ENCODE measurements at places on chromosomes 13 and 19. TPM values are rescaled to one million over a fixed set of nuclear protein-coding genes. Genes with fewer than 3 reads are reported as not detected.

The IGFL1 gene
- not detected for total RNA-seq

DNA sequence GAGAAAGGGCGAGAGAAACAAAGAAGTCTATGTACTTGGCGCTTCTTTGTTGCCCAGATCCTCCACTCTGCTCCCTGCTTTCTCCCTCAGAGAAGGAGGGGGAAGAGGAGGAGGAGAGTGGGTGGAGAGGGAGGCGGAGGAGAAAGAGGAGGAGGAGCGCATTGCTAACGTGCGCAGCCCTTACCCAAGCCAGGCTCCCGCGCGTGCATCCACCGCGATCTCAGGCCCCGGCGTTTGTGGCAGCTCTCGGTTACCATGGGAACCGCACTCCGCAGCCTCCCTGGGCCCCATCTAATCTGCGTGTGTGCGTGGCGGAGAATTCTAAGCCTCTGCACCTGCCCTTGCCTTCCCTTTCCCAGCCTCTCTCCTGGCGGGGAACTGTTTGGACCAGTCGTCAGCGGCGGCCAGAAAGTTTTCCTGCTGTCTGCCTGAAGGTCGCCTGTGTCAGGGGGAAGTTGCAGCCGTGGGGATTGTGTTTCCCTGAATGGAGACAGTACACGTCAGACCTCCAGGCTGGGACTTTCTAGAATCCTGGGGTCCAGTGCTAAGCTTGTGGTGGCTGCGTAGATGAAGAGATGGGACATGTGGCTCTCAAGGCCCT is at the start of gene ERICH6B:
TSS of gene ERICH6B (minus strand) at position 239 of the 601 bp plus-strand sequence. CDS start 18,734 bp downstream, outside the sequence.
- no peak for DNase-seq

DNA sequence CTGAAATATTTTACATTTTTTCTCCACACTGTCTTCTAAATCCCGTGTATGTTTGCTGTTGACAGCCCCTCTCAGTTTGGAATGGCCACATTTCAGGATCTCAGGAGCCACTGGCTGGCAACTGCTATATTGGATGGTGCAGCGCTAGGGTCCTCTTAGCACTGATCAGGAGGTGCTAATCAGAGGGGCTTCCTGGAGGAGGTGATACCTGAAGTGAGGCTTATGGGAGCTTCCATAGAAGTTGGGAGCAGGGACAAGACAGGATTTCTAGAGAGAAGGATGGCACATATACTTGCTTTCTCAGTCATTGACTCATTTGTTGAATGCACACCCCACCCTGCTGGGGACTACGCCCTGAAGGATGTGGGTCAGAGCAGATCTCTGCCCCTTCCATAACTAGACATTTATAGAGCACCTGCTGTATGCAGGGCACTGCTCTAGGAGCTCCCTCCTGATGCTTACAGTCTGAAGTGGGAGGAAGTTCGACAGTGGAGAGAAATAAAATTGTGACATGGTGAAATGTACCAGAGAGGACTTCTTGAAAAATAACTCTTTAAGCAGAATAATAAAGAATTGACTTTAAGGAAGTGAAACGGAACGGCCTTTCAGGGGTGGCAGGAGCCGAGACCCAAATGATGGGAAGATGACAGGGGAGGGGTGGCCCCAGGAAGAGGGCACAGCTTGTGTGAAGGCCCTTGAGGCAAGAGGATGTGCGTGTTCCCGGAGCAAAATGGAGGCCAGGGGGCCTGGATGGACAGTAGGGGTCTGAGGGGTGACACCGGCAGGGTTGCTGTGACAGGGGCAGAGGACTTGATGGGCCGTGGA is 13.1 kb downstream of the AP2A1 start:
- no peak for DNase-seq

GRCh38 chr13:79194727-79195126 is 211.3 kb downstream of the RBM26 start:
- DNase-seq = no peak

DNA sequence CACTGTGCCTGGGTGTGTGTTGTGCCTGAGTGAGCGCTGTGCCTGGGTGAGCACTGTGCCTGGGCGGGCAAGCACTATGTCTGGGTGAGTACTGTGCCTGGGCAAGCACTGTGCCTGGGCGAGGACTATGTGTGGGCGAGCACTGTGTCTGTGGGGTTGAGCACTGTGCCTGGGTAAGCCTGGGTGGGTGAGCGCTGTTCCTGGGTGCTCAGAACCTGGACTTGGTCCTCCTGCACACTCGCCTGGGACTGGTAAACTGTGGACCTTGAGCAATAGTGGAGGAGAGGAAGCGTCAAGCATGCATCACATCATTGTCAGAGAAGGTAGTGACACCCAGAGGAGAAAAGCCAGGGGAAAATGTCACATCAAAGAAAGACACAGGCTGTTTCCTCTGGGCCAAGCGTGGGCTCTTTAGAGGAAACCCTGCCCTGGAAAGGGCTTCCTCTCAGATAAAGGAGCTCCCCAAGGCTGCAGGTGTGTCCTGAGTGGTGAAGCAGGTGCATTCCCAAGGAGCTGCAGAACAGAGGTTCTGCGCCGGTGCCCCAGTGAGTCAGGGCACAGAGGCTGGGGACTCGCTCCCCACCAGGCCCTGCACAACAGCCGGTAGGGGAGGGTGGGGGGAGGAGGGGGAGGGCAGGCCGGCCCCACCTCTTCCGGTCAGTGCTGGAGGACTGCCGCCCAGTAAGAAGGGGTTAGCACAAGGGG is 141.2 kb downstream of the TEX29 start:
- no peak for DNase-seq

- no peak for DNase-seq
Measured at GRCh38 chr13:23392925-23393645, 40.4 kb downstream of the SACS start.

The KCNJ14 gene
- total RNA-seq = 1.2 TPM

DNA sequence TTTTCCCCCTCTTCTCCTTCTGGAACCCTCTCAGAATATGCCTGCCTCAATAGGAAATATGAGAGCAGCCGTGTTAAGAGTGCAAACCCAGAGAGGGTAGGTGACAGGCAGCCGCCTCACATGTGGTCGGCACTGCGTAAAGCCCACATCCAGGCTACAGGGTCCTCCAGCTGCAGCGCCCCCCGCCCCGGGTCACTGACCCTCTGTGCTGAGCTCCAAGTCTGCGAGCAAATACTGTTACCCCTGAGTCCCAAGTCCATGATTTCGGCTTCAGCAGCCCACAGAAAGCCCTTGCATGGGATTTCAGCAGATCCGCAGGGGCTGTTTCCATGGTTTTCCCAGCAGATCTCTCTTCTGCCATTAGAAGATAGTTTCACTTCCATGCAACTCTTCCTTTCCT is 186.9 kb upstream of the IRS2 start:
- DNase-seq = no peak

DNA sequence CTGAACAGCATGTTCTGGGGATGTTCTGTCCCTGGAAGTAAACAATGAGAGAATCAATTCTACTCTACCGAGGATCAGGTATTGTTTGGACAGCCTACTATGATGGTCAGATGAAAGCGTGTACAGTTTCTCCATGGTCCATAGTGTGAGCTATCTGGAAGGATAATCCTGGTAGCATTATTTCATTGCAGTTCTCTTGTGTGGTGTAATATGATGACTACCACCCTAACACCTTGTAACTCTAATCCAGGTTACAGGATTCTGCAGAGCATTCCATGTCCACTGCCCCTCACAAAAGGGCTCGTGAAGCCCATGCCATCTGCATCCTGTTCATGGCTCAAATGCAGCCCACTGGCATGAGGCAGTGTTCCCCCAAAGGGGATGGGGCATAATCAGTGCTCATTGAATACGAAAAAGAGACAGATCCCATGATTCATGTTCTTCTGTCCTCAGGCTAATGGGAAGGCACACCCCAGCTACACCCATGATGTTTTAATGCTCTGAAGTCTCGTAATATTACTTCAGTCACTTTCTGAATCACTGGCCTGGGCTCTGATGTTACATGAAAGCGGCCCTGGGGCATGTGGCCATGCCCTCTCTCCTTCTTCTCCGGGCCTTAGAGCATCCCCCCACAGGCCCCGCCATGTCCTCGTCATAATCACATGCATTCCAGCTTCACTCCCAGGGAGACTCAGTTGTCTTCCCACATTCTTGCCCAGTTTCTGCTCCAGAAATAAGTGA is 68.4 kb downstream of the HSPH1 start:
- no peak for DNase-seq

GRCh38 chr13:64627654-64628053 is 2602.5 kb downstream of the PCDH9 start:
- no peak for DNase-seq

GRCh38 chr19:584240-585001 is 5.3 kb upstream of the HCN2 start:
- no peak for DNase-seq

The KMT5C gene
- 19.0 TPM for total RNA-seq

GRCh38 chr13:100130930-100131511 is 42.1 kb downstream of the PCCA start:
- DNase-seq = no peak

DNA sequence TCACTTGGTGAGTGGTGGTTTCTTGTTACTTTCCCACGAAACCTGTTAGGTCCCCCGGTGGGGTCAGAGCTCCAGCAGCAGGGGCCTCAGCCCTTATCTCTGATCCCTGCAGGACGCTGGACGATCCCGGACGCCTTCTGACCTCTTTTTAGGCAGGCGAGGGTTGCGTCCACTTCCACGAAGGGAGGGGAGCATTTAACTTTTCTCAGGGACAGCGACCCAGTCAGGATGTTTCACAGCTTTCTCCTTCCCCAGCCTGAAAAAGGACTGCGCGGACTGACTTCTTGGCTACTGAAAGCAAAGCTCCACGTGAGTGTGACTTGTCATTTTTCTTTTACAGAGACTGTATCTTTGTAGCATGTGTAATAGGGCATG is 692 bp downstream of the ZNF234 start:
- no peak for DNase-seq

DNA sequence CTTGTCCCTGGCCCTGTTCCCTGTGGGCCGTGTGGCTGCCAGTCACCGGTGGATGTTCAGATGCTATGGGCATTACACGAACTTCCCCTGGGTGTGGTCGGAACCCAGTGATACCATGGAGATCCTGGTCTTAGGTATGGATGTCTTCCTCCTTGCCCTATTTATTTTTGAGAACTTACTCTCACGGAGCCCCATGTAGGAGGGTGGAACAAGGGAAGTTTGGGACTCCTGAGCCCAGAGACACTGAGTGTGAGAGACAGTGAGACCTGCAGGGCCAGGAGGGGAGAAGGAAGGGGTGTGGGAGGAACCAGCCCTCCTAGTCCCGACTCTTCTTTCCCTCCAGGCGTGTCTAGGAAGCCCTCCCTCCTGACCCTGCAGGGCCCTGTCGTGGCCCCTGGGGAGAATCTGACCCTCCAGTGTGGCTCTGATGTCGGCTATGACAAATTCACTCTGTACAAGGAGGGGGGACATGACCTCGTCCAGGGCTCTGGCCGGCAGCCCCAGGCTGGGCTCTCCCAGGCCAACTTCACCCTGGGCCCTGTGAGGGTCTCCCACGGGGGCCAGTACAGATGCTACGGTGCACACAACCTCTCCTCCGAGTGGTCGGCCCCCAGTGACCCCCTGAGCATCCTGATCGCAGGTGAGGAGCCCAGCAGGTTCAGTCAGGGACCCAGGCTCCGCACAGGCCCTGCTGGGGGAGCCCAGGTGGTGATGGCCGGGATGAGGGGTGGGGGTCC is 14.9 kb upstream of the KIR3DL3 start:
- DNase-seq = no peak

DNA sequence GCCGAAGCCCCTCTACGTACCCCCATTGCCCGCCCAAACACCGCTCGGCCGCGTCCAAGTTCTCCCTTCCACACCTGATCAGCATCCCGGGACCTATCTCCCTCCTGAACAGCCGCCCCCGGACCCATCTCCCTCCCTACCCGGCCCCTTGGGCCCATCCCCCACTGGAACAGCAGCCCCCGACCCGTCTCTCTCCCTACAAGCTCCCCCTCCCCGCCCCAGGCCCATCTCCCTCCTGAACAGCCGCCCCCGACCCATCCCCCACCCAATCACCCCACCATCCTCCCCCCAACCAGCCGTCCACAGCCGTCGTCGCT is 610 bp downstream of the ZSCAN1 start:
- DNase-seq = no peak

DNA sequence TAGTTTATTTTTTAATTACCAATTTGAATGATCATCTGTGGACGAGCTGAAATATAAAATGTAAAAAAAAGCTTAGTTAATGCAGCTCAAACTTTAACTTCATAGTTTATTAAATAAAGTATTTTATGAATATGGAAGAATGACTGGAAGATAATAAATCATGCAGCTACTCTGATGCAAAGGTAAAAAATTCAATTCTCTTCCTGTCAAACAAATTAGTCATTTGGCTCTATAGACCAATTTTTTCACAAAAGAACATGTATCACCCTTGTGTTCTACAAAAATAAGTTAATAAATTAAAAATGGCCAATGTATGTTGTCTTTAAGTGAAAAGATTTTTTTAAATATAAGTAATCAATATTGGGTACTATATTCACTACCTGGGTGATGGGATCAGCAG is 26.2 kb downstream of the EXOSC8 start:
- DNase-seq = no peak

- no peak for DNase-seq
Measured at GRCh38 chr19:7924241-7924640, 1.7 kb downstream of the CTXN1 start.

DNA sequence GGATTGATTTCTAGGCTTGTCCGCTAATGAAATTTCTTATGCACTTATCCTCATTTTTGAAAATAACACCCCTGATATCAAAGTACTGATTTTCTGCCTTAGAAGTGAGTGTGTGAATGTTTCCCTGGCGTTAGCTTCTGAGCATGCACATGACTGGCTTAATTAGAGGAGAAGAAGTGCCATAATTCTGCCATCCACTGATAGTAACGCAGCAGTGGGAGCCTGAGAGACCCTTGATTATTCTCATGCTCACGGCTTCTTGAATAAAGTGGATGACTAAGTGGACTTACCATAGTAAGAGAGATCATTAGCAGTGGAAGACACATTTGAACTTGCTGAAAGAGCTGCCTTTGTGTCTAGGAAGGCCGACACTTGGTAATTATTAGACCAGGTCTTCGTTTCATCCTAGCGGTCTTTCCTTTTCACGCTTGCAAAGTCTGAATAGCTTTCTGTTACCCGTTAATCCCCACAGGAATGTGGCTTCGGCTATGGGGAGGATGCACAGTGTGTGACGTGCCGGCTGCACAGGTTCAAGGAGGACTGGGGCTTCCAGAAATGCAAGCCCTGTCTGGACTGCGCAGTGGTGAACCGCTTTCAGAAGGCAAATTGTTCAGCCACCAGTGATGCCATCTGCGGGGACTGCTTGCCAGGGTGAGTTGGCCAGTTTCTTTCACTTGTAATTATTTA is 45.3 kb downstream of the TNFRSF19 start:
- no peak for DNase-seq

GRCh38 chr13:20847296-20847695 is 55.2 kb downstream of the XPO4 start:
- DNase-seq = no peak

DNA sequence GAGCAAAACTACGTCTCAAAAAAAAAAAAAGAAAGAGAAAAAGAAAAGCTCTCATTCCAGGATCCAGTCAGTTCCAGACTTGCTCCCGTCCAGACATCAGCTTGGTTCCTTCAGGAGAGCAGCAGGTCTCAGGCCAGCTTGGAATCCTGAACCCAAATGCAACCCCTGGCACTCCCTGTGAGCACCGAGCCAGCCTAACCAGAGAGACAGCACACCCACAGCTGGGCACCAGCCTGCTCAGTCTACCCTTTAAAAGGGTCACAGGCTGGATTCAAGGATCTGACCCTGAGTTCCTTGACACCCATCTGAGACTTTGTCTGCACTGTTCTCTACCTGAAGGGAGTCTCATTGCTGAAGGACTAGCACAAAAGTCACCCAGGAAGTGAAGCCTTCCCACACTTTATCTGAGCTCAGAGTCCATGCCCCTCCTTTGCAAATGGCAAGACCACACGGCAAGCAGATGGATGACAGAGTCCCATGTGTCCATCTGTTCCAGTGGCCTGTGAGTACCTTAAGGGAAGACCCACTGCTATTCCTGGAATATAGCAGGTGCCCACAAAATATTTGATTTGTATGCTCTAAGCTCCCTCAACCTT is 1.4 kb downstream of the PEPD start:
- no peak for DNase-seq
